Psoas muscle (tissue), 8 donors: ENCODE measurements at places on chromosomes 1 and 21. TPM values are rescaled to one million over a fixed set of nuclear protein-coding genes. Genes with fewer than 3 reads are reported as not detected.

- peaks cover 10% of the 10 kb centered on the region for H3K4me1 ChIP-seq
- no peaks in the 10 kb centered on the region for H3K27me3 ChIP-seq
- H3K36me3 ChIP-seq = peaks cover 7% of the 10 kb centered on the region
- H3K4me3 ChIP-seq = peak overlapping the region; percentile 50
- H3K27ac ChIP-seq = no peak overlapping the region
Measured at GRCh38 chr21:44845418-44846223, 27.8 kb upstream of the SUMO3 start.

GRCh38 chr1:229950908-229951307, 116.1 kb upstream of the GALNT2 start:
- DNase-seq = no peak
- no peaks in the 10 kb centered on the region for H3K27me3 ChIP-seq
- H3K4me3 ChIP-seq = no peak overlapping the region
- no peaks in the 10 kb centered on the region for H3K4me1 ChIP-seq
- no peaks in the 10 kb centered on the region for H3K36me3 ChIP-seq

GRCh38 chr1:205669341-205670149, 10.8 kb downstream of the SLC45A3 start:
- H3K4me3 ChIP-seq = no peak overlapping the region
- H3K27me3 ChIP-seq = no peaks in the 10 kb centered on the region
- H3K27ac ChIP-seq = no peak overlapping the region
- DNase-seq = no peak

Gene COL24A1
- total RNA-seq = 0.18 TPM

DNA sequence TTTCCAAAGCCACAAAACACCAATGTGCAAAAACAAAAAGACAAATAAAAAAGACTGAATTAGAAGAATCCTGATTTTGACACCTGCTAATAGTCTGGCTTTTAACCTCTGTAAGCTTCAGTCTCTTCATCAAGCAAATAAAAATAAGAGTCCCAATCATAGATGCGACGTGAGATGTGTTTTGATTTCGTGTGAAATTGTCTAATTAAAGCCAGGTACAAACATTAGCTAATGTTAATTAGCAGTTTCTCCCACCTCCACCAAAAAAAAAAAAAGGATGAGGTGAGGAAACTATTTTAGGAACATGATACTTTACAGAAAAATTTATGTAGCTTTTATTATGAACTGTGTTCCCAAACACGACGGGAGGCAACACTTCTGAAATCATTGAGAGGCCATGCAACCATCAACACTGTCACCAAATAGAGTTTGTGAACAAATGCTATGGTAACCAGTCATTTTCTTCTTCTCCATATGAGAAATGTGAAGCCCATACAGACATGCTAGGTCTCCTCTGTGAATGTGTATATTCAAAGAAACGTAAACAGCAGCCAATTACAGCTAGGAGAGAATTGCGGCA, 6.7 kb upstream of the EVI5 start:
- H3K4me1 ChIP-seq = no peaks in the 10 kb centered on the region
- H3K27ac ChIP-seq = no peak overlapping the region
- H3K36me3 ChIP-seq = no peaks in the 10 kb centered on the region
- H3K4me3 ChIP-seq = no peak overlapping the region

Gene PADI3
- 0.09 TPM for total RNA-seq

GRCh38 chr1:54804471-54805132, 3.5 kb upstream of the TTC22 start:
- peaks cover 2% of the 10 kb centered on the region for H3K27me3 ChIP-seq
- H3K4me3 ChIP-seq = no peak overlapping the region
- DNase-seq = no peak
- H3K27ac ChIP-seq = no peak overlapping the region
- peaks cover 5% of the 10 kb centered on the region for H3K4me1 ChIP-seq
- H3K36me3 ChIP-seq = no peaks in the 10 kb centered on the region

DNA sequence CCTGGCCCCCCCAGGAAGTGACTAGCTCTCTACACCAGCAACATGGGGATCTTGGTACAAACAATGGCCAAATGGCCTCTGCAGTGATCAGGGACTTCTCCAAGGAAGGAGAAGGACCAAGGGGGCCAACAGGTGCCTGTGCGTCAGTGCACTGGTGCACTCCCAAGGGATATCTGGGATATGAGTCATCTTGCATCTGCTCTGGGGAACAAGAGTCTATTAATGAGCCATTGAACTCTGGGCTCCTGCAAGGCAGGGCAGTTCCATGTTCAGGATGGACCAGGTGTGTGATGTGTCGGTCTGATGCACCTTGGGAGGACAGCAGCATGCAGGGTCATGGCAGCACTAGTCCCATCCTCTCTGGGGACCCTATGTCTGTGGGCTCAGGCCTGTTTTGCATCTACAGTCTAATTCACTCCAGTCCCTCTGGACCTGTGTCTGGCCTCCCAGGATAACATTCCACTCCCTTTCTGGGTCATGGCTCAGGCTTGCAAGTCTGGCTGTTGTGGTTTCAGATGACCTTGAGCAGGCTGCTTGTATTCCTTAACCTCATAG, 125.3 kb downstream of the TRABD2B start:
- no peaks in the 10 kb centered on the region for H3K36me3 ChIP-seq
- no peak overlapping the region for H3K4me3 ChIP-seq

Gene RHBDL2
- not detected for total RNA-seq

Gene SPRR2F
- not detected for total RNA-seq

DNA sequence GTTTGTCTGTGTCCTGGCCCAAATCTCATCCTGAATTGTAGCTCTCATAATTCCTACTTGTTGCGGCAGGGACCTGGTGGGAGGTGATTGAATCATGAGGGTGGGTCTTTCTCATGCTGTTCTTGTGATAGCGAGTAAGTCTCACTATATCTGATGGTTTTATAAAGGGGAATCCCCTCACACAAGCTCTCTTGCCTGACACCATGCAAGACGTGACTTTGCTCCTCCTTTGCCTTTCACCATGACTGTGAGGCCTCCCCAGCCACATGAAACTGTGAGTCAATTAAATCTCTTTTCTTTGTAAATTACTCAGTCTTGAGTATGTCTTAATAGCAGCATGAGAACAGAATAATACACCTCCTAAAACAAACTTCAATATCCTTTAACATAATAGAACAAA, 1065.6 kb downstream of the PLA2G4A start:
- no peak overlapping the region for H3K27ac ChIP-seq
- H3K4me3 ChIP-seq = no peak overlapping the region
- no peaks in the 10 kb centered on the region for H3K36me3 ChIP-seq
- H3K4me1 ChIP-seq = no peaks in the 10 kb centered on the region
- DNase-seq = no peak

DNA sequence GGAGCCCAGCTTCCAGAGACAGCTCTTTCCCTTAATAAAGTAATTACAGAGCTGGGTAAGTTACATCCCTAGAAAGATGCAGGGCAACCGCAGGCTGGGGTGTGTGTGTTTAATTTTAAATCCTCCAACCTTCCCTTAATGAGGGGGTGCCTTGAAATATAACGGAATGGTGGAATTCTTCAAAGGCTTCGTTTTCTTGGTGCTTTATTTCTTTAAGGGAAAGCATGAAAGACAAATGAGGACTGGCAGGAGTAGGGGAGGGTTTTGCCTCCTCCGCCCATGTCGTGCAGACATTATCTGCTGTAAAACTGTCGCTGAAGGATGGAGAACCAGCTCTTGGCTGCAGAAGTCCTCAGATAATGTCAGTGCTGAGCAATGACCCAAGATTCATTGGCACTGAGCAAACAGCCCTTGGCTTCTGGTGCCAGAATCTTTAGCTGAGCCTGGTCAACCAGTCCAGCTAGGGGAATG, 15.5 kb downstream of the SLC6A17 start:
- H3K4me3 ChIP-seq = no peak overlapping the region
- no peak overlapping the region for H3K27ac ChIP-seq
- DNase-seq = no peak
- H3K27me3 ChIP-seq = no peaks in the 10 kb centered on the region

DNA sequence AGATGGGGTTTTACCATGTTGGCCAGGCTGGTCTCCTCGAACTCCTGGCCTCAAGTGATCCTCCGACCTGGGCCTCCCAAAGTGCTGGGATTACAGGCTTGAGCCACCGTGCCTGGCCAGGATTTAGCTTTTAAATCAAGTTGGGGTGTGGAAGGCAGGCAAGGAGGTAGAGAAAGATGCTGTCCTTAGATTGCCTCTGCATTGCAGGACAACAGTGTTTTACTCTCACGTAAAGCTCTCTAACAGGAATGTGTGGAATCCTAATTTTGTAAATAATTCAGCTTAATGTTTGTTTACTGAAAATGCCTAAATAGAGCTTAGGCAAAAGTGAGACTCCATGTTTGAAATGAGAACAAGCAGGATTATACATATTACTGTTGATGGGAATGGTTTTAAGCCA, 29.5 kb upstream of the TGFB2 start:
- H3K27me3 ChIP-seq = no peaks in the 10 kb centered on the region
- no peak overlapping the region for H3K4me3 ChIP-seq
- no peaks in the 10 kb centered on the region for H3K36me3 ChIP-seq
- no peak overlapping the region for H3K27ac ChIP-seq

GRCh38 chr1:33273961-33274371, 17.7 kb downstream of the ZNF362 start:
- H3K4me3 ChIP-seq = no peak overlapping the region
- no peak overlapping the region for H3K27ac ChIP-seq

Gene LCE1B
- not detected for total RNA-seq

Gene UQCRHL
- total RNA-seq = 0.97 TPM

- no peak overlapping the region for H3K4me3 ChIP-seq
- no peak for DNase-seq
- no peaks in the 10 kb centered on the region for H3K36me3 ChIP-seq
Measured at GRCh38 chr1:87730274-87731216, 401.9 kb downstream of the LMO4 start.

Gene GREM2
- 0.56 TPM for total RNA-seq

Gene CFHR3
- total RNA-seq = not detected

- no peak overlapping the region for H3K4me3 ChIP-seq
- H3K27ac ChIP-seq = no peak overlapping the region
- peaks cover 3% of the 10 kb centered on the region for H3K4me1 ChIP-seq
Measured at GRCh38 chr1:209577346-209577745, 6.2 kb upstream of the CAMK1G start.

DNA sequence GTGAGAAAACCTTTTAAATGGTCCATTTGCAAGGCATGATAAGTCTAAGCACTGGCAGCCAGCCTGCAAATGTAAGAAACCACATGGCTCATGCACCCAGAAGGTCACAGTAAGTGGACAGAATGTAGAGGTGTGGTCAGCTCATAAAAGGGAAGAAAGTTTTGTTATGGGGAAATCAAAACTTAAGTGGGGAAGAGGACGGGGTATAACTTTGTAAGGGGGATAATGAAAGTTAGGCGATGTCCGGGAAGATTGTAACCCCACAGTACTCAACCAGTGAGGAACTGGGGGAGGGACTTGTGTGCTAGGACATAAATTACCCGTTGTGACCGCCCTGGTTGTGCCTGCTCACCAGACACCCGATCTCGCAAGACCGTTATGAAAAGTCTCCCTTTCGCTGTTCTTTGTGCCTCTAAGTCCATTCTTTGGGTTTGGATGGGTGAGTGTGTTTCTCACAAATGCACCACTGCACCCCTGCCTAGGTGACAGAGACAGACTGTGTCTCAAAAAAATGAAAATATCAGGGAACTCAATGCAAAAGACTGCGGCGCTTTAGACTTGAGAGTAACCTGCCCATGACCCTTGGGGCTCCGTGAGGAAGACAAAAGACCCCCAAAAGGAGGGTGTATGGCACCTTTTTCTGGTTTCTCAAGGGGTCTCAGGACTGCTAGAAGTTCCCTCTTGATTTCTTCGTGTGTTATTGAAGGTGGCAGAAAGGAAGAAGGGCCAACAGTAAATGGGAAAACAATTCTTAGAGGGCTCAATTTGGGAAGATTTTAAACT, 28.6 kb upstream of the ZNF496 start:
- H3K27me3 ChIP-seq = no peaks in the 10 kb centered on the region
- DNase-seq = no peak
- H3K27ac ChIP-seq = peak overlapping the region; percentile 21
- H3K4me3 ChIP-seq = peak overlapping the region; percentile 28

DNA sequence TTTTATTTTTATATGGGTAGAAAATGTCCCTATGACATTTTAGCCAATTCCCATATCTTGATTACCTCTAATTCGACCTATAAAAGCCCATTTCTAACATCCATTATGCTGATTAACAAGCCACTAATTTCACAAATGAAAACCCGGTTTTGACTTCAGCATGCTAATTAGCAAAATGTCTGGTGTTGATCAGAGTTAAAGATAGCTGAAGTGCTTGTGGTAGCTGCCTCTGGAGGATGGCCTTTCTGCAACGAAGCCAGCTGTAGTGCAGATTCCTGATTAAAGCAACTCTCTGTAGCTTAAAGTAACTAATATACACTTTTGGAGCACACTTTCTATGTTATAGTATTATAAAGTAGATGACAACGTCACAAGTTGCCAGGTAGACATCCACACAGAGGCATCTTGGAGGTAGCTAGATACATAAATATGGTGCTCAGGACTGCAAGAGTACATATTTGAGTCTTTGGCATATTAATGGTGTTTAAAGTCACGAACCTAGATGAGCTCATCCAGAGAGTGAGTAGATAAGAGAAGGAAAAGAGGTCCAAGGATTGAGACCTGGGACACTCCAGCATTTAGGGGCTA, 239.5 kb downstream of the BRINP2 start:
- H3K4me1 ChIP-seq = no peaks in the 10 kb centered on the region
- no peak for DNase-seq
- H3K27me3 ChIP-seq = no peaks in the 10 kb centered on the region
- no peak overlapping the region for H3K4me3 ChIP-seq

DNA sequence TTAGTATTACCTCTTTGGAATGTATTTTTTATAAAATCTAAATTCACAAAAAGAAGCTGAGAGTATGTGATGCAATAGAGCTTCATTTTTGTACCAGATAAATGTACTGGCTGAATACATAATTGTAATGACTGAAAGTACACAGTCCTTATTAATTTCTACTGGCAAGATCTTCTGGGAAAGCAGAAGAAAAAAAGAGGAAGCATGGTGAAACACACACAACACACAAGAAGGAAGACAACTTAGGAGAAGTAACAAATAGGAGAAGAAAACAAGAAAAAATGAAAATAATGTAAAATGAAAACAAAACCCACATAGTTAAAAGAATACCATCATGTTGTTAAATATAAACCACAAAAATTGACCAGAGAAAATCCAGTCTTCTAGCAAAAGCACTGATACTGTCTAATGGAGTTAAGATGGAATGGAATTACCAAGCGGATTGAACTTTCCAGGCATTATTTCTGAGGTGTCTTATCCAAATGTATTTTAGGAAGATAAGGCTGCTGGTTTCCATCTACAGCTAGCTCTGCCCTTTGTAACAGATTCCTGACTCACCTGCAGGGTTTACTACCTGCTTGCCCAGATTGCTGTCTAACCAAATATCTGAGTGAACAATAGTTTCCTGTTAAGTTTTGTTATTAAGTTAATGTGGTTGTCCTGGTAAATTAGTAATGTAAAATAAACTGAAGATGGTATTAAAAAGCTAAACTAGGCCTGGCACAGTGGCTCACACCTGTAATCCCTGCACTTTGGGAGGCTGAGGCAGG, 4.5 kb upstream of the COP1 start:
- peaks cover 2% of the 10 kb centered on the region for H3K36me3 ChIP-seq
- H3K4me1 ChIP-seq = peaks cover 6% of the 10 kb centered on the region
- no peak for DNase-seq
- no peaks in the 10 kb centered on the region for H3K27me3 ChIP-seq
